Activated T-helper 1 cell treated with Interleukin-2 at 50 U/mL for 16 hours (primary cell): ENCODE measurements at places on chromosomes 3 and 15.

DNA sequence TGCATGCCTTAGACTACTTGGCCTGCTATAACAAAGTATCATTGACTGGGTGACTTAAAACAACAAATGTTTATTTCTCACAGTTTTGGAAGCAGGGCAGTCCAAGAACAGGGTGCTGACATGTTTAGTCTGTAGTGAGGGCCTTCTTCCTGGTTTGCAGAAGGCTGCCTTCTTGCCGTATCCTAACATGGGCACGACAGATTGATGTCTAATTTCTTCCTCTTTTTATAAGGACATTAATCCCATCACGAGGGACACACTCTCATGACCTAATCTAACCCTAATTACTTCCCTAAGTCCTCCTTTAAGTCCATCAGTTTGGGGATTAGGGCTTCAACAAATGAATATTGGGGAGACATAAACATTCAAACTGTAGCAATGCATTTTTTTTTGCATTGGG, 10.9 kb upstream of the GOLGA8B start:
- DNase-seq = no peak

DNA sequence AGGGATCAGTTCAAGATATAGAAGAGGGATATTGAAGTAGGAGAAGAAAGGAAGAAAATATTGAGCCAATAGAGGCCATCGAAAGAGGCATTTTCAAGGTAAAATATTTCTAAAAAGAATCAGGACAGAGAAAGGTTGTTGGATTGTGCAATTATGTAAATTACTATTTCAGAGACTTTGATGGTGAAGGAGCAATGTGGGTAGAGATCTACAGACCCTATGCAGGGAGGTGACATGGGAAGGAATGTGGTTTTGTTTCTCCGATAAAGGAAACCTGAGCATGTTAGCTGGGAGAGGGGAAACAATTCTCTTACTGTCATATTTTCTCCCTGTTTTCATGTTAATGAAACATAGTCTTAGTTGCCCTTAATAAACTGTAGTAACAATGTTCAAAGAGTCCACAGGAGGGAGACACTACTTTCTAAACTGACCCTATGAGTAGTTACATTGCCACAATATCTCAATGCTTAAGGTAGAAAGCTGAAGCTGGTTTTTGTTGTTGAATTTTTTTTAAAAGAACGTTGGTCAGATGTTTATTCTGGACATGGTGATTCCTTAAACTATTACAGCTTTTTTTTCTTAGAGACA, 133.3 kb downstream of the GRM7 start:
- DNase-seq = no peak

- DNase-seq = no peak
These were observed 24.2 kb downstream of the PFKFB4 start for GRCh38 chr3:48532271-48532976.

DNA sequence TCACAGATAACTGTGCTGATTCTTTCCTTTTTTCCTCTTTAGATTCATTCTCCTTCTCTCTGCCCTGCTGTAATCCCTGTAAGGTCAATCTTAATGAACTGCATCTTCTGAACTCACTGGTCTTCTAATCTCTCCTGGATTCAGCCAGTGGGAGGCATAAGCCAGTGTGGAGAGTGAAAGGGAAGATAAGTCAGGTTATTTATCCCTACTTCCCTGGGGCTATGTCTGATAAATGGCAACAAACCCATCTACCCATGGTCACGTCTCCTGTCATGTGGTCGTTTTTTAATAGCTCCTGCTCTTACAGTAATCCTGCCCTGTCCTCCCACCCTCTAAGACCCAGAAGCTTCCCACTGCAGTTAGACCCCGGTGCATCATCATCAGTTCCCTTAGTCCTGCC, 199.6 kb upstream of the NAALADL2 start:
- DNase-seq = no peak

GRCh38 chr3:99637016-99637367, 1.4 kb upstream of the COL8A1 start:
- DNase-seq = no peak

DNA sequence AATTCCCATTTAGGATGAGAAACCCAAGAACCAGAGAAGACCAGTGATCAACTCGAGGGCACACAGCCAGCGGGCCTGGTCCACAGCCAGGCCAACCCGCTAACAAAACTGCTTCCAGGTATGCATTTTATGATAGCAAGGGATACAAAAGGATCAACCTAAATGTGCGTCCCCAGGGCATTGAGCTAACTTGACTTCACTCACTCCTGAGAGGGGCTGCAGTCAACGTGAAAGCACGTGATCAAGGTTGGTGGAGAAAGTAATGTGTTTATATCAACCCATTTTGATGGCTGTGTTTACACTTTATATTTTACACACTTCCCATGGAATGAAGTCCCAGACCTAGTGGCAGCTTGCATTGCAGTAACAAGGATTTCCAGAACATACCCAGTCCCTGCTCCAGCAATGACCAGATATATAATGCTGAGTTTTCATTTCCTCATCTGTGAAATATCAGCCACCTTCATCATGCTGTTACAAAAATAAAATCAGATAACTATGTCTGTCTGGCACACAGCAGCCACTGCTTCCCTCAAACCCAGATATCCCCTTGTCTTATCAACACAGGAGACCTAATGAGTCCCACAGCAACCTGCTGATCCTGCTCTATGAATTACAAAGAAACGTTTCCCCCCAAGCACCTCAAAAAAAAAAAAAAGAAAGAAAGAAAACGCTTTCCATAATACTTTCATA, 2.0 kb downstream of the KLHL6 start:
- DNase-seq = no peak

GRCh38 chr3:4394048-4394447, 73.0 kb downstream of the SUMF1 start:
- DNase-seq = no peak

GRCh38 chr15:25465835-25466234, 27.0 kb upstream of the UBE3A start:
- DNase-seq = no peak

GRCh38 chr3:158735296-158736033, 3.2 kb upstream of the RARRES1 start:
- no peak for DNase-seq
